Body of pancreas (tissue), 4 donors: ENCODE measurements at places on chromosomes 3 and 15. TPM values are rescaled to one million over a fixed set of nuclear protein-coding genes. Genes with fewer than 3 reads are reported as not detected.
A peak's percentile ranks its signal among the peaks of the same experiment; 100 is the strongest.

Gene UTS2B
- total RNA-seq: not detected

Gene MME
- 3.4 TPM for total RNA-seq

Gene CHRNA7
- total RNA-seq: 4.4 TPM

Gene HTR3C
- not detected for total RNA-seq

DNA sequence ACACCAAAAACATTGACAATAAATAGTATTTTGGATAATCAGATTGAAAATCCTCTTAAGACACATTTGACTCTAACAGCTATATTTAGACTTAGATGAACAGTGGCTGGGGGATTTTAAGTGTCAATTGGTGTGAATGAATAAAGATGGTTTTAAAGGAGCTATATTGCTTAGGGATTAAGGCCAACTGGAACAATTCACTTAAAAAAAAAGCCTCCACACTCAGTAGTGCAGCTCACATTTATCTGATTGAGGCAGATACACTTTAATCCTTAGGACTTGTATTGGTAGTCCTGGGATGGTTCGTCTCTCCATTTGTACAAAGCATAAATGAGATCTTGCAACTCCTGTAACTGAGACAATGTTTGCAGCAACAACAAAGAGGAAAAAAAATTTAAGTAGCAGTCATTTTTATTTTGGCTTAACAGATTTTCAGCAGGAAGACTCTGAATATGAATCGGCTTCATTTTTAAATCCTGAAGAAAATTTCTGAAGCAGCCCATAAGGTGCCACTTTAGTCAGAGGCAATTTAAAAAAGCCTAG lies 112.0 kb downstream of the UACA start:
- H3K4me1 ChIP-seq: peaks cover 7% of the 10 kb centered on the region
- DNase-seq: no peak

DNA sequence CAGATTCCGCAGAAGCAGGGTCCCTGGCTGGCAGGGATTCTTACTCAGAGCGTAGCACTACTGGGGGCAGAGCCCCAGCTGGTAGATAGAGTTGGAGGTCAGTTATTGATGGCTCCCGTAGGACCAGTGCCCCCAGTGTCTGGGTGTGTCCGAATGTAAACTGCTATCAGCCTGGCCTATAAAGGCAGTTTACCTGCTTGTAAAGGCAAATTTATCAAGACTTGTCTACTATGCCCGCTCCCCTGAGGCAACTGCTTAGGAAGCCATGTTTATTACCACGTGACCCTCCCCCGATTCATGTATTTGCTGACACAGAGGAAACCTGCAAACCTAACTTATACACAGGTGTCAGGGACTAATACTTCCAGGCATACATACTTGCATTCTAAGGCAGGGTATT lies 607 bp upstream of the PPP1R14D start:
- no peak overlapping the region for H3K4me3 ChIP-seq
- no peaks in the 10 kb centered on the region for H3K27me3 ChIP-seq
- H3K36me3 ChIP-seq: no peaks in the 10 kb centered on the region
- H3K27ac ChIP-seq: no peak overlapping the region
- H3K4me1 ChIP-seq: peaks cover 11% of the 10 kb centered on the region

GRCh38 chr3:11510356-11510755 lies 133.4 kb downstream of the VGLL4 start:
- H3K27ac ChIP-seq: no peak overlapping the region
- DNase-seq: no peak
- H3K4me3 ChIP-seq: no peak overlapping the region

- H3K27ac ChIP-seq: no peak overlapping the region
- H3K4me1 ChIP-seq: no peaks in the 10 kb centered on the region
- no peak for DNase-seq
- H3K36me3 ChIP-seq: no peaks in the 10 kb centered on the region
Observed at GRCh38 chr3:96803870-96804269, 10.5 kb upstream of the EPHA6 start.

- DNase-seq: no peak
- H3K27ac ChIP-seq: no peak overlapping the region
- H3K4me1 ChIP-seq: no peaks in the 10 kb centered on the region
- no peaks in the 10 kb centered on the region for H3K27me3 ChIP-seq
- no peaks in the 10 kb centered on the region for H3K36me3 ChIP-seq
Observed at GRCh38 chr3:21691036-21691435, 60.0 kb downstream of the ZNF385D start.

DNA sequence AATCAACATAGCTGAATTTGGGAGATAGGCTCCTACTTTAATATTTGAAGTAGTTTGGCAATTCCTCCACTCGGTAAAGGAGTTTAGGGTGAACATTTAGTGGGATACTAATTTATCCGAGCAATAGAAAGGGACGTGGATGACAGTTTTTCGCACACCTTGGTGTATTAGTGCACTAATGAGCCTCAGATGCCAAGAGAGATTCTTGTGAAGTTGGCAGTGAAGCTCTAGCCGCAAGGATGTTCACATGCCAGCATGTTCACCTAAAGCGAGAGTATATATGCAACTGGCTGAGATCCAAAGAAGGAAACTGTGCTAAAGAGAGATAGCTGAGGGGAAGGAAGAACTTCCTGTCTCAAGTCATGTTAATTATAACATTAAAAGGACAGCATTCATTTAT lies 58.5 kb downstream of the TGFBR2 start:
- no peaks in the 10 kb centered on the region for H3K4me1 ChIP-seq
- no peaks in the 10 kb centered on the region for H3K27me3 ChIP-seq
- H3K4me3 ChIP-seq: no peak overlapping the region
- no peak overlapping the region for H3K27ac ChIP-seq
- no peak for DNase-seq

DNA sequence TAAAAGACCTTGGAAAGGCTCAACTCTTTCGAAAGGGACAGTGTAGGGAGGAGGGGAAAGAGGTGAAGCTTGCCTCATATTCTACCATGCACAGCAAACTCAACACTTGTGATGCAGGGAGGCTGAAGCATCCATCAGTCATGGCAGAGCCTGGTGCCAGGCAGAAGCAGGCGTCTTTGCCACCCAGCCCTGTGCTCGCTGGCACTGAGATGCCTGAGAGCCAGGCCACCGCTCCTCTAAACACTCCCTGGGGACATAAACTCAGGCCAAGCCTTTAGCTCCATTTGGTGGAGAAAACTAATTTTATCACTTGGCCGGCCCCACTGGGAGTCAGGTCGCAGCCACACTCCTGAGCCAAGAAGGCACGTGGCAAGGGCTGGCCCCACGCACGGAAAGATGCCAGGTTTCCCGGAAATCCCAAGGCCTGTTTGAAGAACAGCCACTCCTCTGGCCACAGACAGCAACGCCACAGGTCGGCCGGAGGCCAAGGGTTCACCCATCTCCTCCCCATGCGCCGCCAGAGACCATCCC lies 30.7 kb downstream of the XXYLT1 start:
- DNase-seq: peak; percentile 33
- no peak overlapping the region for H3K27ac ChIP-seq
- H3K36me3 ChIP-seq: no peaks in the 10 kb centered on the region
- peaks cover 6% of the 10 kb centered on the region for H3K4me1 ChIP-seq
- no peak overlapping the region for H3K4me3 ChIP-seq
- no peaks in the 10 kb centered on the region for H3K27me3 ChIP-seq

- H3K36me3 ChIP-seq: no peaks in the 10 kb centered on the region
- no peak overlapping the region for H3K4me3 ChIP-seq
- H3K27me3 ChIP-seq: no peaks in the 10 kb centered on the region
- peak; percentile 84 for DNase-seq
- peaks cover 32% of the 10 kb centered on the region for H3K4me1 ChIP-seq
Observed at GRCh38 chr3:43178891-43179366, 73.0 kb upstream of the POMGNT2 start.

GRCh38 chr3:16797831-16798230 lies 86.9 kb upstream of the PLCL2 start:
- H3K36me3 ChIP-seq: no peaks in the 10 kb centered on the region
- H3K27ac ChIP-seq: no peak overlapping the region
- H3K4me3 ChIP-seq: no peak overlapping the region
- no peaks in the 10 kb centered on the region for H3K27me3 ChIP-seq
- no peak for DNase-seq

DNA sequence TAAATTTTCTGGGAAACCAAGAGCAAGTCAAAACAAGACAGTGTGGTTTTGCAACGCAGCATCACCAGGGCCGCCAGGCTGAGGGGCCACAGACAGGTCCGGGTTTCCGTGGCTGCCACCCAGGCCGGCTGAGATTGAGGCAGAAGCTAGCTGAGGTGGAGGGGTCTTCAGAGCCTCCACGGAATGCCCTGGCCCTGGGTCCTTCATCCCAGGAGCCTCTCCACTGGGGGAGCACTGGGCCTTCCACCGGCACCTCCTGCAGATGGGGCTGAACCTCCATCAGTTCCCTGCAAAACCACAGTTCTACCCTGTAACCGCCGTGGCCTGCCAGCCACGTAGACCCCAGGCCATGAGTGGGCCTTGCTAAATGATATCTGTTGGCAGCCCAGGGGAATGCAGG lies 152.7 kb downstream of the CHSY1 start:
- no peaks in the 10 kb centered on the region for H3K36me3 ChIP-seq
- no peak overlapping the region for H3K27ac ChIP-seq
